ENCODE measurements at places on chromosomes 11 and 22.

GRCh38 chr11:117827521-117828511 lies 3.3 kb upstream of the FXYD2 start:
- no peak for DNase-seq

GRCh38 chr22:19178065-19178656 lies 375 bp downstream of the SLC25A1 start:
- DNase-seq = no peak

- DNase-seq = no peak
These were observed 16.3 kb downstream of the DUSP8 start for GRCh38 chr11:1555713-1556153.

DNA sequence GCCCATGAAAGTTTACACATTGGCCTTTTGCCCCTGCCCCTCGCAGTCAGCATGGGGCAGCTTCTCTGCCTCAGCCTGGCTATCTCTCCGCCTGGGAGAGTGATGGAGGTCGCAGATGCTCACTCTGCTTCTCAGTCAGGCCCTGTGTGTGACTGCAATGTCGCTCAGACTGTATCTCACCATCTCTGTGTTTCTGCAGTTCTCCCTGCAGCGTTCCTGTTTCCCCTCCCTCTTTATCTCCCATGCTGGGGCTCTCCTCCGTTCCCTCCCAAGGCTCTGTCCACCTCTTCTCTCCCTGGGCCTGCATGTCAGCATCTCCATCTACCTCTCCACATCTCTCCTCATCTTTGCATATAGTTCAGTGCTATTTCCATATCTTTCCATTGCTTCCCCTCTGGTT lies 38.1 kb downstream of the SLC22A12 start:
- no peak for DNase-seq

DNA sequence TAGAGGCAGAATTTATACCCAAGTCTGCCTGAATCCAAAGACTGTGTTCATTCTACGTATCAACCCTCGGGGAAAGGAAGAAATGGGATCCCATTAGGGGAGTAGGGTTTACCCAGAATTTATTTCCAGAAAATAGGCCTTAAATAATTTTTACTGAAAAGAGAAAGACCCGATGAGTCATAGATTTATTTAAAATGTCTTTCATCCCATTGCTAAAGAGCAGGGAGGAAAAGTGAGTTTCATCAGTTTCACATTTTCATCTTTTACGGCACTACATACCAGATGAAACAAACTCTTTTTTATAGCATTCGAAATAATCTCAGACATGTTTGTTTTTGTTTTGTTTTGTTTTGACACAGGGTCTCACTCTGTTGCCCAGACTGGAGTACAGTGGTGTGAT lies 31.3 kb downstream of the SLC1A2 start:
- no peak for DNase-seq

DNA sequence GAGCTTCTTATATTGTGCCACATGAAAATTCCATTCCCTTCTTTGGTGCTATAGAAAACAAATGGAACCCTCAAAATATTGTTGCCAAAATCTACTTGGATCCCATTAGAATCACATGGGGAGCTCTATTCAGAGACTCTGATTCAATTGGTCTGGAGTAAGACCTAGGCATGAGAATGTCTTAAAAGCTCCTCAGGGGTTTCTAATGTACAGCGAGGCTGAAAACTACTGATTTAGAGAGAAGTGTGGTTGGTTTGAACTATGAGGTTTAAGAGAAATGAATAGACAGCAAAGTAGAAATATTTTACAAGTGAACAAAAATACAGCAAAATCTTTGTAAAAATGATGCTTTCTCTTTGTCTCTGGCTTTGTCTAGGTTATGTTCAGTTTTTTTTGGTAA lies 514.7 kb downstream of the CNTN5 start:
- no peak for DNase-seq

DNA sequence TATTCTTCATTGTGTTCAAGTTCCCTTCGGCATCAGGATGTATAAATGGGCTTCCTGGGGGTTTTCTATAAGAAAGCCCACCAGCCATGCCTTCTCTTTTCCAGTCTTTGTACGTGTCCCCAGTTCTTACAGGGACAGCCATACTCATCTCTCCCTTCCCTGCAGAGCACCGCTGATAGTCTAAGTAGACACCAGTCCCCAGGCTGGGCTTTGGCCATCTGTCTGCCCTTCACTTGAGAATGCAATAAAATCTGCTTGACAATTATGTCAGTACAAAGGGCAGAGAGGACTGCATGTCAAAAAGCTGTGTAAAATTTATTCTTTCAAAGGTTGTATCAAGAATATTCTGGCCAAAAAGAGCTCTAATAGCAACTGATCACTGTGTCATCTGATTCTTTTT lies 27.3 kb downstream of the NTM start:
- no peak for DNase-seq

GRCh38 chr11:100681064-100681502 lies 6.0 kb upstream of the ARHGAP42 start:
- no peak for DNase-seq

GRCh38 chr22:23745791-23746190 lies 5.1 kb downstream of the ZNF70 start:
- no peak for DNase-seq

DNA sequence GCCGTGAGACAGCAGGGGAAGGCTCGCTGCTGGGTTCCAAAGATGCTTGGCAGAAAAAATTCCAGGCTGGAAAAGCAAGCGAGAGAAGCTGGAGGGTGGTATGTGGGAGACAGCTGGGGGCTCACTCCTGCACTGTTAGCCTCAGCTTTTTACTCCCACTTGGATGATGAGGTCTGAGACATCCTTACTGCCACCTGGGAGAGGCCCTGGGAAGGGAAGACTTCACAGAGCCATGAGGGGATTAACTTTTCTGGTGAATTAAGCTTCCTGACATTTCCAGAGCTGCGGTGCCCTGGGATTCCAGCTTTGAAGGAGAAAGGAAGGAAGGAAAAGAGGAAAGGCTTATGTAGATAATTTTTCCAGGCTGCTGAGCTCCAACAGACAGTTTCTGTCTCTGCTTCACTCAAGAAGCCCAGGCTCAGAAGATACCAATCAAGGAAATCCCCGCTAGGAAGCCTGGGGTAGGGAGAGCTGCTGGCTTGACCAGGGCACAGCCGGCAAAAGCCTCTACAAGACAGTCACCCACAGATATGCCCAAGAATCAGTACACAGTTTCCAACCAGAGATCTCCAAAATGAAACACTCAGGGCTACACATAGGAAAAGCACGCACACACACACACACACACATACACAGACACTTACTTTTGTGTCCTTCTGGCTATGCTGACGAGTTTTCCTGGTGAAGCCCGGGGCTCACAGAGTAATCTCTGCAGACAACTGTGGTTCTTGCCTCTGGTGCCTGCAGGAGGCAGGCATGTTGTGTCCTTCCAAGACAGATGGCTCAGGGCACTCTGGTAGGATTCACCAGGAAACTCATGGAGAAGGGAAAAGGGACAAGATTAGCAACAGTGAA lies 907 bp downstream of the MCHR1 start:
- DNase-seq = no peak

- DNase-seq = no peak
These were observed 67.5 kb downstream of the DDX10 start for GRCh38 chr11:108732395-108732794.

DNA sequence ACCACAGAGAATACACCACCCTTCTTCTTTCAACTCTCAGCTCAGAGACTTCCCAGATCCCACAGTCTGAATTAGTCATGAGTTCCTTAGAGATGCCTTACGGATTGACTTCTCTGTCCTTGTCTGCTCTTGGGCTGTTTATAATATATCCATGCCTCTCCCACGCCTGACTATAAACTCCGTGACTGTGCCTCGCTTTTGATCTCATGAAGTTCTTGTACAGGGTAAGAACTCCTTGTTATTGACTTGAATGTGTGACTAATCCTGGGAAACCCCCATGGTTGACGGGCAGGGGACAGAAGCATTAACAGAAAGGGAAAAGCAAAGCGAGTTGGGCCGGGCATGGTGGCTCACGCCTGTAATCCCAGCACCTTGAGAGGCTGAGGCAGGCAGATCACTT lies 62.4 kb upstream of the POU2AF1 start:
- no peak for DNase-seq

DNA sequence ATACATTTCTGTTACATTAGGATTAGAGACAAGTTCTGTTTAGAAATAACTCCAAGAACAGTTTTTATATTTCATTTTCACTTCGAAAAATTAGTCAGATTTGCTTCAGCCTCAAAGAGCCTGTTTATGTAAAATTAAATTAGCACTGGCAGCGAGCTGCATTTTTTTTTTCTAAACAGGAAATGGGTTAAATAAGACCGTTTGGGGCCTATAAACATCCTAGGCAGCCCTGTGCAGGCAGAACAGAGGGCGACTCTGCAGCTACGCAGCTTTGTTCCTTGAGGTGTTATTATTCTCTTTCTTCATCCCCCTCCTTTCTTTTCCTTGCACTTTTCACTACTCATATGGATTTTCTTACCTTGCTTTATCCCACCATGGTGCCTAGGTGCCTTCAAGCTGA lies 48.7 kb downstream of the CWC15 start:
- DNase-seq = no peak

- DNase-seq = no peak
These were observed 17.6 kb upstream of the APLNR start for GRCh38 chr11:57254631-57255030.

DNA sequence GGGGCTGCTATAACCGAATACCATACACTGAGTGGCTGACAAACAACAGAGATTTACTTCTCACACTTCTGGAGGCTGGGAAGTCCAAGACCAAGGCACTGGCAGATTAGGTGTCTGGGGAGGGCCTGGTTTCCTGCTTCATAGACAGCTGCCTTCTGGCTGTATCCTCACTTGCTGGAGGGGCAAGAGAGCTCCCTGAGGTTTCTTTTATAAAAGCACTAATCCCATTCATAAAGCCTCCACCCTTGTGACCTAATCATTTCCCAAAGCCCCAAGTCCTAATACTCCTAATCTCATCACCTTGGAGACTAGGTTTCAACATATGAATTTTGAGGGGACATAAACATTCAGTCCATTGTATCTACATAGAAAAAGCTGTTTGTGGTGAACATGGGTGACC lies 131.8 kb downstream of the KIRREL3 start:
- DNase-seq = no peak

- no peak for DNase-seq
These were observed 21.9 kb downstream of the ATG16L2 start for GRCh38 chr11:72836111-72836510.

DNA sequence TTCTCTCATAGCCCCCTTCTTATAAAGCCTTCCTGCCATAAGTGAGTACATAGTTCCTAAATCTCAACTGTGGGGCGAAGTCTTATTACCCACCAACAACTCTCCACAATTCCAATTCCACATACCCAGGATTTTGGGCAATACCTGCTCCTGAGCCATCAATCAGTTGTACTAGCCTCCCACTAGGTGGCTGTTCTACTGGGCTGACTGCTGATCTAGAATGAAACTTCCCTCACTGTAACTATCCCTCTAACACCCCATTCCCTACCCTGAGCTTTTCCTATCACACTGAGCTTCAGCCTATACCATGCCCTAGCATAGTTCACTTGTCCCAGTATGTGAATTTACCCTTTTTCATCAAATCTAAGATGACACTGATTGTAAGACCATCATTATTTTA lies 52.5 kb downstream of the RRAS2 start:
- DNase-seq = no peak

GRCh38 chr22:42052765-42053164 lies 17.8 kb downstream of the NAGA start:
- DNase-seq = no peak

DNA sequence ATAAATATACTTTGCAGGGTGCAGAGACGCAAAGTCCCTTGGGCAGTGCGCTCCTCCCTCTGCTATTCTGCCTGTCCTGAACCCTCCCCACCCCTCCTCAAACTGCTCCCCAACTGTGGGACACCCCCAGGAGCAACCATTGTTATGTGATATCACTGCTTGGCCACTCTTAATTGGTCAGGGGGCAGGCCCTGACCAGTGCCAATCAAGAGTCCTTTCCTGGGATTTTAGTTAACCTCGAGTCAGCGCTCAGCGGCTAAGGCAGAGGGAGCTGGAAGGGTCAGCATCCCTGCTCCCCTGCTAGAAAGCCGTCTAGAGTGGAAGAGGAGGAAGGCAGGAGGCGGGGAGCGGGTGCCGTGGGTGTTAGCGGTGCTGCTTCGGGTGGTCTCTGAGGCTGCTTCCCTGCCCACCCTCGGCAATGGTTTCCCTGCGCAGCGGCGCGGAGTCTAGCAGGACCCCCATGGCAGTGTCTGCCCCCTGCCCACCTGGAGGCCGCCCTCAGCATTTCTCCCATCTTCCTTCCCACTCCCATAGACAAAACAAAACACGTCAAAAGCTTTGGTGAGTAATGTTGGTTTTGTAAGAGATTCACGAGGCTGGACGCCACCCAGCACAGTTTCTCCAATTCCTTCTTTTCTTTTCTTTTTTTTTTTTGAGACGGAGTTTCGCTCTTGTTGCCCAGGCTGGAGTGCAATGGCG lies 38.4 kb upstream of the A4GALT start:
- no peak for DNase-seq

GRCh38 chr11:46277622-46278386 lies at the start of gene CREB3L1:
CREB3L1 (plus strand) TSS chr11:46277662; CDS start chr11:46278112, 450 bp downstream.
- no peak for DNase-seq

GRCh38 chr11:73916435-73916834 lies 34.4 kb upstream of the DNAJB13 start:
- no peak for DNase-seq

GRCh38 chr11:120521176-120521575 lies 9.6 kb downstream of the GRIK4 start:
- DNase-seq = no peak

DNA sequence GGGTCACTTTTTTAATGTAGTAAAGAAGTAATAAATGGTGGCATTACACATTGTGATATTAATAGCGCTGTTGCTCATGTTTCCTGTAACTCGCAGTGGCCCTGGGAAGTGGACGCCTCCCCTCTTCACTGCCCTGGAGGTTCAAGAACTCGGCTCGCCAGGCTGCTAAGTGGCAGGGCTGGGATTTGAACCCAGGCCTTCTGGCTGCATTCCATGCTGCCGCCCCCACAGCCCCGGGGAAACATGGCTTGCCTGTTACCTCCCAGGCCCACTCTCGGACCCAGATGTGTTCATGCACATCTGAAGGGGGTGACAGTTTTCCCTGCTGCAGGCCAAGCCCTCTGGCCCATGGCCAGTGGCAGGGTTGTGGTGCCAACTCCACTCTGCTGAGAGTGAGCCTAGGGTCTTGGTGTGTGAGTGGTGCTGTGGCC lies 25.0 kb upstream of the MGAT3 start:
- no peak for DNase-seq

GRCh38 chr11:130418210-130418609 lies 10.2 kb downstream of the ADAMTS8 start:
- DNase-seq = no peak

GRCh38 chr11:66956689-66957290 lies 1.4 kb downstream of the PC start:
- no peak for DNase-seq

Data from cortex of kidney (tissue), 1 donor.